Fibroblast of gingiva (primary cell): ENCODE measurements at places on chromosomes 1 and 21.

- peak; percentile 46 for DNase-seq
These were observed 11.9 kb upstream of the CPLANE2 start for GRCh38 chr1:16248603-16249516.

GRCh38 chr1:176559474-176559873 is 96.5 kb downstream of the PAPPA2 start:
- no peak for DNase-seq

DNA sequence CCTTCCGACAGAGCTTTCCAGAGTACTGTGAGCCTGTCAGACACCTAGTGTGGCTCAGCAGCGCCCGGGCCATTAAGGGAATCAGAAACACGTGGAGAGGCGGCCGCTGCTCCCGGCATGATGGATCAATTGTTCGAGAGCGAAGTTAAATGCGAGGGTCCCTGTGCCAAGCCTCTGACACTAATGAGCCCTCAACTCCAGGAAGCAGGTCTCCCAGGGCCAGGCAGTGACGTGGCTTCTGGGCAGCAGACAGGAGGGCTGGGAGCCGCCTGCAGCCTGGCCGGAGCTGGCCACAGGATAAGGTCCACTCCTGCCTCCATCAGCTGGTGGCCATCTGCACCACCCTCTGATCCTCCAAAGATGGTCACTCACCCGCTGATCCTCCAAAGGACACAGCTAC is 67.5 kb upstream of the CLDN14 start:
- DNase-seq: no peak

GRCh38 chr1:156009404-156009803 is 11.3 kb downstream of the SSR2 start:
- no peak for DNase-seq

GRCh38 chr21:36791695-36792470 is 93.0 kb downstream of the SIM2 start:
- no peak for DNase-seq

GRCh38 chr1:190807629-190808028 is 330.0 kb upstream of the BRINP3 start:
- DNase-seq: no peak

- no peak for DNase-seq
These were observed 10.3 kb downstream of the RNU1-2 start for GRCh38 chr1:16905868-16906702.

DNA sequence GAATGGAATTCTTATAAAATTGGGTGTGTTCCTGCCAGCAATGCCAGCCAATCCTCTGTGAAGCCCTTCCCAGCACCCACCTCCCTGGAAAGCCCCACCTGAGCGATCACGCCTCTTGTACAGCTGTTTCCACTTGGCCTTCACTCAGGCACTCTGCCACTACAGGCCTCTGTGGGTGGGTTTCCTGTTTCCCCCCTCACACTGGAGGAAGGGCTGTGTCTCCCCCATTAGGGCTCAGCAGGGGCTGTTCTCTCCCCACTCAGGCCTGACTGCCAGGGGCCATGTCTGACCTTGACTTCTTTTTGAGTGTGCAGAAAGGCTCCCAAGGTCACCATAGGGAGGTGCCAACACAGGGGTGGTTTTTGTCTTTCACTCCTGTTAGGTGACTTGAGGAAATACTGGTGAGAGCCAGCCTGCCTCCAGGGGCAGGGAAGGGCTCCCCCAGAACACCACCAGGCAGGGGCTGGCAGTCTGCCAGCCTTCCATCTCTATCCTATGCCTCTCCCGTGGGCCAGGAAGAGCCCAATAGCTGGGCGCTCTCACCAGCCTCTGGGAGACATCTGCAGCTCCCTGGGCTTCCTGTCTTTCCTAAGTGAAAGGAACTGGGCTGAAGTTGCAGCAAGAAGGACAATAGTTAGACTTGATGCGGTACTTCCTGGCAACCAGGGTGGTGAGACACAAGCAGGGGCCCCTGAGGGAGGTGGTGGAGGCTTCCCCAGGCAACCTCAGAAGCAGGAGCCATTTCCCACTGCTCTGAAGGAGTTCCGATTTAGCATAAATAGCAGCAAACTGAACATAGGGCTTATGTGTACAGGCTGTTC is 49.1 kb downstream of the ELK4 start:
- DNase-seq: no peak

- DNase-seq: no peak
These were observed 4.8 kb upstream of the MUTYH start for GRCh38 chr1:45345014-45345413.

- no peak for DNase-seq
These were observed 41.8 kb upstream of the POU3F1 start for GRCh38 chr1:38088366-38088765.

DNA sequence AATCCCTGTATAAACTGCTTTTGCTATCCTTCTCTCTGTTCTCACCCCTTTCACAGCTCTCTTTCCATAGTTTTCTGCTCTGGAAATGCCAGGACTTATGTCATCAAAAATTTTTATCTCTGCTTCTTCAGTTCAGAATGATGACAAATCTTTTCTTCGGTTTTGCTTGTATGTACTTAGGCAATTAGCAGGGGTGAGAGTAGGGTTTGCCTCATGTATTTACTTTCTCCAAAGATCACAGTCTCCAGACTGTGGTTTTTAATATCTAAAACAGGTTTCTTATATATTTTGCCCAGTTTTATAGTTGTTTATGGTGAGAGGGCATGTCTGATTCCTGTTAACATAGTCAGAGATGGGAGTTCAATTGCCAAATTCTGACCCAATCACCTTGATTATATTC is 235.4 kb upstream of the LYPLAL1 start:
- peak; percentile 21 for DNase-seq

GRCh38 chr1:11406845-11407244 is 72.1 kb upstream of the DISP3 start:
- DNase-seq: no peak

- DNase-seq: no peak
These were observed 18.8 kb downstream of the RAP1GAP start for GRCh38 chr1:21650400-21650799.

GRCh38 chr1:94022471-94023189 is 98.3 kb downstream of the ABCA4 start:
- DNase-seq: peak; percentile 78

DNA sequence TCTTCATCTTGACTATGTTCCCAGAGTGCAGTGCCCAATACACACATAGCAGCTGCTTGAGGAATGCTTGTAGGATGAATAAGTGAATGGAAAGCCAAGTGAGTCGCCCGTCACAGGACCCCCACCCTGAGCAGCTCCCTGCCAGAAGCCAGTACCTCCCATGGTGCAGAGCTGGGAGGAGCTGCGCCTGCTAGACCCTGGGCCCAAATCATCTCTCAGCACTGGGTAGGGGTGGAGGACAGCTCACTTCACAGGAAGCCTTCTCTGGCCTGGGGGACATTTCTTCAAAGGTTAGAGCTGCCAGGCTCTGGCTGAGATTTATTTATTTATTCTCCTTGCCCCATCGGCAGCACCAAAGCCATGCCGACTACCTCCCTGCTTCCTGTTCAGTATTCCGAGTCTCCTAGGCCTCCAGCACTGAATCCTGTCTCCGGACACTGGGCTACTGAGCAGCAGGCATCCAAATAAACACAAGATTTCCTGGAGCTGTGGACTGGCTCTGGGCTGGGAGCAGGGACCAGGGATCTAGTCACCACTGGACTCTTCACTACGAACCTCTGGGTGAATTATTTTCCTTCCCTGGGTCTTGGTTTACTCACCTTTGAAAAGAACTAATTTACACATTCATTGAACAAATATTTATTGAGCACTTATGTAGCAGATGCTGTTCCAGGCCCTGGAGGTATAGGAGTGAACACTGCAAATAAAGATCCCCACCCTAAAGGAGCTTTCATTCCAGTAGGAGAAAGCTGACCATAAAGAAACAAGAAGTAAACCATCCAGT is 187.7 kb downstream of the TRABD2B start:
- peak; percentile 2 for DNase-seq

- DNase-seq: peak; percentile 64
These were observed 27.5 kb upstream of the SLC19A2 start for GRCh38 chr1:169513208-169513607.

DNA sequence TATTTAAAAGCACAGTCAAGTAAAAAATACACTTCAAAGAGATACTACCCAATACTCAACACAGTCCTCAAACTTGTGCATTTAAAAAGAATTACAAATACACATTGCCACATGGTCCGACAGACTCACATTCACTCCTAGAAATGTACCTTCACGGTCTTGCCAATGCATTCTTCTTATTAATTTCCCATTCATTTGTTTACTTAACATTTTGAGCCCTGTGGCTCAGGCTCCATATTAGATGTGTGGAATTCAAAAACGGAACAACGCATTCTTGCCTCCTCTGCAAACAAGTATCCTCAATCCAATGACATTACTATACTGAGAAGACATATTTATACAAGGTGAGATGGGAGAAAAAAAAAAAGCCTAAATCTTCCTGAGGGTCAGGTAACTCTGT is 2.5 kb upstream of the DUSP23 start:
- peak; percentile 82 for DNase-seq

GRCh38 chr1:220038640-220039039 is 7.7 kb downstream of the EPRS1 start:
- no peak for DNase-seq

DNA sequence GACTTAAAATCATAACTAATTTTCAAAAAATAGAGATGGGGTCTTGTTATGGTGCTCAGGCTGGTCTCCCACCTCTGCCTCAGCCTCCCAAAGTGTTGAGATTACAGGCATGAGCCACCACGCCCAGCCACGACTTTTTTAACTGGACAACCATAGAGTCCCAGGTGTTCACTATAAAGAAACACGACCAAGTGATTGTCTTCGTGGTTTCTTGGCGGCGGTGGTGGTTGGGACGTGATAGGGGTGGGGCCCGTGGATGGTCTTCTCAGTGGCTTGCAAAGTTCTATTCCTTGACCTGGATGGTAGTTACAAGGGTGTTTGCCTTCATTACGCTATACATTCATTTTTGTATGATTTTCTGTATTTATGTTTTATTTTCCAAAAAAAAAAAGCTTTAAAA is 34.6 kb upstream of the COX20 start:
- DNase-seq: no peak

DNA sequence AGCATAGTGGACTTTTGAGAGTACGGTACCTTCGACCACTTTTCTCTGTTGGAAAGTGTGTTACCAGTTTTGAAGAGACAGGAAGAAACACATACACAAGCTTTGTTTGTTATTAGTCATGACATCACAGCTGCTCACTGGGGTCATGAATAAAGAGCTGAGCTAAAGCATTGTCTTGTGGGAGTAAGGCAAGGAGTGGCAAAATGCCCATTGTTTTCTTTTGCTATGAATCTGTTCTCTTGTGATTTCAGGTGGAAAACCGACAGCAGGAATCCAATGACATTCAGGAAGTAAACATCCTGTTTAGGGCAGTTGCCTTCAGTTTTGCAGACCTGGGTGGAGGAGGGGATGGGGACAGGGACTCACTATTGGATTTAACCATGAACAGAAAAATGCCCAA is 66.2 kb downstream of the RGL1 start:
- peak; percentile 39 for DNase-seq

- no peak for DNase-seq
These were observed 5.4 kb downstream of the MEAF6 start for GRCh38 chr1:37509181-37509580.

- no peak for DNase-seq
These were observed 16.4 kb downstream of the TP73 start for GRCh38 chr1:3668585-3669300.

- no peak for DNase-seq
These were observed 126.4 kb upstream of the C1orf21 start for GRCh38 chr1:184260382-184260781.

DNA sequence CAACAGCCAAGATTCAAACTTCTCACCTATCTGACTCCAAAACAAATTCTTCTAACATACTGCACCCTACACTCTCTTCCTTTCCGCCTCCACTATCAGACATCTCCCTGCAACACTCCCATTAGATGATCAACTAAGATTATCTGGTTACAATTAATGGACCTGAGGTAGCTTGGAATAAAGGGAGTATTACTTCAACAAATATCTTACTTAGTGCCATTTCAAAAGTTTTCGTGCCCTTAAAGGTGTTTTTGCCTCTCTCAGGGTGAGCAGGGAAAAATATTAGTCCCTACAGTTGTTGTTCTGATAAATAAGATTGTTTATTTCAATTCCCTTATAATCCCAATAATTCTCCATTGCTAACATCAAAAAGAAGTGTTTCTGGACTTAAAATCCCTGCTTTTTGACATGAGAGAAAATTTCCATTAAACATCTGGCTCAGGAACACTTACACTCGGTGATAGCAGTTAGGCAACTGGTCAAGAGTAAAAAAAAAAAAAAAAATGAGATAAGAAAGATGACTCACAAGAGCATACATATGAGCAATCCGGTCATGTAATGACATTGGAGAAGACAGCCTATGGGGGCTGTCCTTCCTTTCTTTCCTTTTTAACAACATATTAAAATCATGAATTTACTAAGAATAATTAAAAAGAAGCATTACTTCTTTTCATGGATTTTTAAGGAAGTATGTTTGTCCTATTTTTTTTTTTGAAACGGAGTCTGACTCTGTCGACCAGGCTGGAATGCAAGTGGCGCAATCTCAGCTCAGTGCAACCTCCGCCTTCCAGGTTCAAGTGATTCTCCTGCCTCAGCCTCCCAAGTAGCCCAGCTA is 7.6 kb downstream of the RSBN1 start:
- no peak for DNase-seq

- no peak for DNase-seq
These were observed 41.8 kb upstream of the CSF3R start for GRCh38 chr1:36524359-36525062.

GRCh38 chr21:43721939-43722338 is 3.0 kb downstream of the PDXK start:
- no peak for DNase-seq

DNA sequence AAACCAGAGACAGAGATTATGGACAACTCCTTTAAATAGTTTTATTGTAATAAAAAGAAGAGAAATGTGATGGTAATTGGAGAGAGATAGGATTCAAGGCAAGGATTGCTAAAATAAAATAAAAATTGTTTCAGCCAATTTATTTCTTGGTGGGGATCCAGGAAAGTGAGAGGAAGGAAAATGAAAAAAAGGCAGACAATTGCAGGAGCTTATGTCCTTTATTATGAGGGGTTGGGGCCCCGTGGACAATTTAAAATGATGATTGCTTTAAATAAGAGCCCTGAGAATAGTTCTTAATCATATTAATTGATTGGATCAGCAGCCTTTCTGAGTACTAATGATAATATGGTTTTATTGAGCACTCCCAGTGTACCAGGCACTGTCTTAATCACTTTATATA is 40.2 kb downstream of the RGS2 start:
- DNase-seq: no peak

DNA sequence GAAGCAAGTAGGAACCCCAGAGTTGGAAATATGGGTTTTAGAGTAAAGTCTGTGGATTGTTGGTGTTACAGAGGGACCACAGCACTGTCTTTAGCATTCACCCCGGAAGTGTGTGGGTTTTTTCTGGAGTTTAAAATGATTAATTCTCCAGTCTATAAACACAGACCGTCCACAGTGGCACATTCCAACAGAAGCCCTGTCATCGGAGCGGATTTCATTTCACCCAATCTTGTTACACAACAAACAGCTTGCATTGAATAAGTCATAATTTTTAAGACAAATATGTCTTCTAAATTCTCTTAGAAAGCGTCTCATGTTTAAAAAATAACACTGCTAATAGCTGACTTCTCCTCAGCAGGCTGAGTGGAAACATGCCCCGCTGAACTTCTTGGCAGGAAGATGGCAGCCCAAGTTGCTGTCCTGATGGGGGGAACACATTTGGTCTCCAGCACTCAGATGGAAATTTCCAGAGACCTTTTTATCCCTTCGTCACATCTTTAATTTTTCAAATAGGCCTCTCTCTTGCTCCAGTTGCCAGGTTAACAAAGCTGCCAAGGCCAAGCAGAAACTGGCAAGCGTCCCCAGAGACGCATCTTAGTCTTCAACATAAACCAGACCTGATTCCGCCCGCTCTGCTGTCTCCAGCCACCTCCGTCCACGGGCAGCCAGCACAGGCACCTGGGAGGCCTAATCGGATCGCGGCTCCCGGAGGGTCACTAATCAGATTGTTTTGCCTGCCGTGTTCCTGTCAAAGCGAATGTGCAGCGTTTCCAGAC is 28.8 kb upstream of the SLC19A1 start:
- peak; percentile 77 for DNase-seq
